ENCODE measurements at places on chromosomes 16 and 17.

DNA sequence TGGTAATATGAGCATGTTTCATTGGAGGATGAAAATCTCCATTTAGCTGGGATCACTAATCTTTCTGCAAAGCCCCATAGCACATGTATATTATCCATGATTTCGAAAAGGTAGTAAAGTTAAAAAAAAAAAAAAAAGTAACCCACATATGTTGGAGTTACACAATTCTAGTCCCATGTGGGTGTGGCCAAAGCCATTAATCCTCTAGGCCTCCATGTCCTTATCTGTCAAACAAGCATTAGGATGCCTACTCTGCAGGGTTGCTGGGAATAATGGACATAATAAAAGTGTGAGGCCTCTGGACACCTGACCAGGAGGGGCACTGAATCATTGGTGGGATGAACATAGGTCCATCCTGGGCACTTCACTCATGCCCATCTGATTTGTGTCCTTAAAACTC is 29.2 kb upstream of the VAT1L start:
- no peak for DNase-seq

- no peak for DNase-seq
Observed at GRCh38 chr17:3032258-3033247, 30.9 kb downstream of the OR1D5 start.

DNA sequence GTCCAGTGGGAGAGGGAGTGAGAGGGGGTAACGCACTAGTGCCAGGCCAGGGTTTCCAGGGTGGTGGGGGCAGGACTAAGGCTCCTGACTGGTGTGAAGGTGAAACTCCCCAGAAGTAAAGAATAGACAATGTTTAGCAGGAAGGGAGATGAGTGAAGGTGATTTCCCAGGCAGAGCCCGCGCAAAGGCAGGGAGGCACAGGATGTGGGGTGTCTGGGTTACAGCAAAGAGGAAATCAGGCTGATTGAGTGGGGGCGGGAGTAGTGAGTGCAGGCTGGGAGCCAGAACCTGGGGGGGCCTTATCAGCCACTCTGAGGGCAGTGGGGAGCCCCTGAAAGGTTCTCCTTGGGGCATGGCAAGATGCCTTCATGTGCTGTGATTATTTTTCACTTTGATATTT is 167.5 kb downstream of the UTP18 start:
- no peak for DNase-seq

GRCh38 chr16:79328402-79329165 is 272.0 kb downstream of the MAF start:
- DNase-seq = no peak

DNA sequence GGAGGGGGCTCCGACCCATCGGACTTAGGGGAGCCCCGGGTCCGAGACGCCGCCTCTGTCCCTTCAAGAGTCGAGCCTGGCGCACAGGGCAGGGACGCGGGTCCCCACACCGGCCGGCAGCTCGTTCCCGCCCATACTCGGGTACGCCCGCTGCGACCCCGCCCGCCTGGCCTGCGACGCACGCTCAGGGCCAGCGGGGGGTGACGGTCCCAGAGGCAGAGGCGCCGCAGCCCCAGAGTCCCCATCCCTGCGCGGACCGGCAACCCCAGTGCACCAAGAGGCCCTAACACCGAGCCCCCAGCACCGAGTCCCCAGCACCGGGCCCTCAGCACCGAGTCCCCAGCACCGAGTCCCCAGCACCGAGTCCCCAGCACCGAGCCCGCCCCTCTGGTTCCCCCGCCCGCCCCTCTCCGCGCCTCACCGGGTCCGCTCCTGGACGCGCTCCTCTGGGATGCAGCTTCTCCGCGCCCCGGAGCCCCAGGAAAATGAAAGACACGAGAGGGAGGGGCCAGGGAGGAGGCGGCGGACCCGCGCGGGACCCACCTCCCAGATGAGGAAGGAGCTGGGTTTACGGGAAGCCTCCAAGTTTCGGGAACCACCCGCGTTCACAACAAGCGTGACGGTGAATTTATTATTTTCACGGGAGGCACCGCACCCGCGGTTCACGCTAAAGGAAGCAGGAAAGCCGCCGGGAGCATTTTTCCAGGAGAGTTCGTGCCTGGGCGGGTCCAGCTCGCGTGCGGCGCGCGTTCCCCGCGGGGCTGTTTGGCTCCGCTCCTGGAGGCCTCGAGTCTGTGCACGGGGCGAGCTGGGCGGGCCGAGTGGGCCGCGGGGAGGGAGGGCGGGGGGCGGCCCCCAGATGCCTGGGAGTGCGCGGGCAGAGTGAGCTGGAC is at the start of gene SECTM1:
Gene SECTM1, minus strand, starts transcription at position 488 of the 893 bp plus-strand sequence. CDS start 6,526 bp downstream, outside the sequence.
- no peak for DNase-seq

GRCh38 chr17:27181935-27182334 is 112.0 kb upstream of the WSB1 start:
- no peak for DNase-seq

DNA sequence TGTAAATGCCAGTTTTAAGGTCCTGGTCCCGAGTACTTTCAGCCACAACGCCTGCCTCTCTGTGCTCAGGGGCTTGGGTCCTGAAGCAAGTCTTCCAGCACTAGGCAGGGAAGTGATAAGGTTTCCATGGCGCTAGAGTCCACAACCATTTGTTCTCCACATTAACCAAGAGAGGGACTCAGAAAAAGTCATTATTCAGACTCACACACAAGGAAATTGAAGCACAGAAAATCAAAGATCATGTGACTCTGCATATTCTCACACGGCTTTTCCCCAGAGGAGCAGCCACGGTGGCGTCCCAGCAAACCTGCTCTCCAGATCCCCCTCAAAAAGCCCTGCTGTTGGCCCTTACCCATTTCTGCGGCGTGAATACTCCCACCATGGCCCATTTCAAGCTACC is 9.7 kb downstream of the ENPP7 start:
- no peak for DNase-seq

DNA sequence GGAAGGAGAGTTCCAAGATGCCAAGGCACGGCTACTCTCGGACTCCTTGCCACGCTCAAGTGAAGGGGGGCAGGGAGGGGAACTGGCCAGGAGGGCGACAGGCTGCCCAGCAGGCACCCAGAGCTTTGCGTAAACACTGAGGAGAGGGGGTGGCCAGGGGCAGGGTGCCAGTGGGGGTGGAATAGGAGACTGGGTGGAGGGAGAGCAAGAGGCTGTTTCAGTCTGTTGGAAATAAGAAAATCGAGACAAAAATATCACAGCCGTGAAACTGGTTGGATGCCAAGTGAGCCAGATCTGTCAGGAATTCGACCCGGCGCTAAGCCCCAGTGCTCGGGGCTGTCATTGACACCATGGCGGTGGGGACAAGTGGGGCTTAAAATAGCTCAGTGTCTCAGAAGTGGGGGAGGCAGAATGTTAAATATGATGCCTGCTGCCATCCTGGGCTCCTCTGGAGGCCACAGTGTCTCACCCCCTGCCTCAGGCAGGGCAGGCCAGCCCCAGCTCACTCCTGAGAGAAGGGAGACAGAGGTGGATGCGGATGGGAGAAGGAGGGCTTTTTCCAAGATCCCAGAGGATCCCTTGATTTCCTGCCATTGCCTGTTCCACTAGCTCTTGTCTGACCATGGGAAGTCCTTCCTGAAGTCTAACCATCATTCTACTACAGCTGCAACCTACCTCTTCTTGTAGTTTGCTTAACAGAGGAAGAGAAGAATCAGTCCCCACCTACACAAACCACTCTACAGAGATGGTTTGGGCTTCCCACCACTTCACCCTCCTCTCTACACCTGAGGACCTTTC is 9.5 kb downstream of the PNMT start:
- peak; percentile 82 for DNase-seq

- DNase-seq = no peak
Observed at GRCh38 chr16:85193115-85193493, 80.8 kb upstream of the CIBAR2 start.

DNA sequence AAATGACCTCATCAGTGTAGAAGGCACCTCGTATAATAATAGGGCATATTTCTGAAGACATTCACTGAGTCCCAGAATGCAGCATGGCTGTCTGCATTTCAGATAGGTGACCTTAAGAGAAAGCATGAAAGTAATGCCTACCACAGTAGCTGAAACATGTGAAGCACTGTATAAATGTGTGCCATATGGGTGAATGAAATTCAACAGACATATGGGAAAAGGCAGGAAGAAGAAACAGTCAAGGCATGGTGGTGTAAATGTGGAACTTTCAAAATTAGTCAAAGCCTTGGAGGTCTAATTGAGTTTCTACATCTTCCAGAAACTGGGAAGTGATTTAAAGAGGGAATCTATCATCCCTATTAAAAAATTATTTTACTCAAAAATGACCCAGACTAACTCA is 698.2 kb upstream of the GOT2 start:
- DNase-seq = no peak

DNA sequence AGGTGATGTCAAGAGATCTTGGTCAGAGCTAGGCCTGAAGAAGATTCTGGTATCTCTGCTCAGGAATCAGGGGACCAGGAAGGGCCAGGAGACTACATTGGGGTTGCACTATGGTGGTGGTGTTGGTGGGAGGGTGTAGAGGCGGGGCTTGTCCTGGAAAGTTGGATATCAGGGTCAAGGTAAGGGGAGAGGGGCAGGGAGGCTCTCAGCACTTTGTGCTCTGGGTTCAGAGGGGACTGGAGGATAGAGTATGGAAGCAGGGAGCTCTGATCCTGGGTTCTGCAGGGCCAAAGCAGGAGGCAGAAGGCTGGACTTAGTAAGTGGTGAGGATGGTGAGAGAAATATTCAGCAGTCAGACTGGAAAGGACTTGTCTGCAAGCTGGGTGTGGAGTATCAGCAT is 3.0 kb downstream of the NOL3 start:
- no peak for DNase-seq

GRCh38 chr17:81022344-81022676 is 12.6 kb upstream of the BAIAP2 start:
- DNase-seq = no peak

- DNase-seq = no peak
Observed at GRCh38 chr17:81086789-81087551, 52.0 kb downstream of the BAIAP2 start.

DNA sequence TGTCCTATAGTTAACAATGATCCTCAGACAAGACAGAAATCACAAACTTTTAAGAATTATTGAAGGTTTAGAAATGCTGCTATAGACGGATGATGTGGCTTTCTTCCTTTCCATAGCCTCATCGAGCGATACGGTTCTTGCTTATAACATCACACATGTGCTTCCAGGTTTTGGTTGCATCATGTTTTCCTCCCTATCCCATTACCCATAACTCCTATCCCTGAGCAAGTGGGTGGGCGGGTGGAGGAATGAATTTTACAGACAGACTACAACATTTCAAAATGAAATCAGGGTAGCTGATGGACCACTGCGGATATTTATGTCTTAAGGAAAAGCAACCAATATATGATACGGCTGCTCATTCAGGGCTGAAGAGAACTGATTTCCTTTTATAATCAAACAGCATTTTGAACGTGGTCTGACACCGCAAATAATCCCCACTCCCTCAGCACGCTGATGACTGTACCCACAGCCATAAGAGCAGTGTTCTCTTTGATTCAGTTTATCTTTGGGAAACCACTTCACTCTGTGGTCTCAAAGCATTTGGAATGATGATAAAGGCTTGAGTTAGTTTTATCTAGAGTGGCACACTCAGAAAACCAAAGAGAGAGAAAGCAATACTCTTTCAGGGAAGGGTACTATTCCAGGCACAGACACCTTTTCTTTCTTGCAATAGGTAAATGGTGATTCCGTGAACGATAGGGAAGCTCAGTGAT is 4.6 kb upstream of the AKTIP start:
- DNase-seq = no peak

GRCh38 chr17:4584101-4584916 is at the start of gene SMTNL2:
Gene SMTNL2 (plus strand): TSS chr17:4584529. CDS start chr17:4584606, 77 bp downstream.
- peak; percentile 67 for DNase-seq

GRCh38 chr17:40952661-40953060 is 14.1 kb downstream of the KRT39 start:
- no peak for DNase-seq

DNA sequence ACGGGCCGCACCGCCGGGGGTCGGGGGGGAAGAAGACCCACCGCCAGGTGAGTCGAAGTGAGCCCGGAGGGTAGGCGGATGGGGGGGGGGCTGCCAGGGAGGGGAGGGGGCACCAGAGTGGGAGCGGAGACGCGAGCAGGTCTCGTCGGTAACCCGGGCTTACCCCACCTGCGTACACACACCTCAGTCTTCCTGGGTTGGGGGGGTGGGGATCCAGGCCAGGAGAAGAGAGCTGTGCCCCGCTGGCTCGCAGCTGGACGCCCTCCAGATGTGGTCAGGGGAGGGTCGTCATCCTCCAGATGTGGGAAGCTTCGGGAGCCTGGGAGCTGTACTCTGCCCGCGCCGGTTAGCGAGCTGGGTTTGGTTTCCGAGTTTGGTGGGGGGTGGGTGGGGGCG is 1.2 kb downstream of the CACNA1G start:
- no peak for DNase-seq

DNA sequence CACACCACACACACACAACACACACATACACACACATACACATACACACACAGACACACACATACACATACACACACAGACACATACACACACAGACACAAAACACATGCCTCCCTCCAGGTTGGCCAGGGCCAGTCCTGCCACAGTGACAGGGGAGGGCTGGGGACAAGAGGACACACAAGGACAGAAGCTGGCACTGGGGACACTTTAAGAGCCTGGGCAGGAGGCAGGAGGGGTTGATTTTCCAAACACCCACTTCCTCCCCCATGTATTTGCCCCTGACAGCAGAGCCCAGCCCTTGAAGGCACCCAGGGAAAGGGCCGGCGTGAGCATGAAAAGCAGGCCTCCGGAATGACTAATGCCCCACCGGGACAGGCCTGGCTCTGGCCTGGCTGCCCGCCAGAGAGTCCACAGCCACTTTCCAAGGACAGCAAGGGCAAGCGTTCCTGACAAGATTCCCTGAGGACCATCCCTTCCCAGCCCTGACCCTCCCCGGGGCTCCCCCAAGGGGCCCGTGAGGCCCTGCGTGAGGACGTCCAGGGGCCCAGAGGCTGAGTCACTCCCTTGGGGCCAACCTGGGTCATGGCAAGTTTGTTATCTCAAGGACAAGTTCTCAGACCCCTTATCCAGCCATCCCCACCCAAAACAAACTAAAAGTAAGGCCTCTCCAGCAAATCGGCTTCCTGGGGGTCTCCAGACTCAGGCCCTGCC is 235.6 kb downstream of the ZNF423 start:
- peak; percentile 50 for DNase-seq

GRCh38 chr17:39096508-39097149 is 54.8 kb downstream of the PLXDC1 start:
- DNase-seq = no peak

GRCh38 chr16:20799599-20799998 is 6.7 kb downstream of the ERI2 start:
- DNase-seq = no peak

- DNase-seq = no peak
Observed at GRCh38 chr16:80914379-80915078, 92.2 kb downstream of the CMC2 start.

GRCh38 chr17:51941272-51941671 is 217.2 kb downstream of the CA10 start:
- DNase-seq = no peak

DNA sequence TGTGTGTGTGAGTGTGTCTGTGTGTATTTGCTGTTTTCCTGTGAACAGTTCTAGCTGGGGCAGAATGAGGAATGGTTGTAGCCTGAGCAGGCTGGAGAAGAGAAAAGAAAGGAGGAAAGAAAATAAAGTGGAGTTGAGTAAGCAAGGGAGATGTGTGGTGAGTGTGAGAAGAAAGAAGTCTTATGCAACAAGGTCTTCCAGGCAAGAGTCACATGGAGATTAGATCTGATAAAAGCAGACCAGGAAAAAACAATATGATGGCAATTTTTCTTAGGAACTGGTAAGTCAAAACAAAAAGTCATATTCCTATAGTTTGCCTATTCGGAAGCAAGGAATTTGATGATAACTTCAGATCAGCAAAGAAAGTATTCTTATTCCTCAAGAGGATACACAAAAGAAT is 125.0 kb downstream of the HS3ST3A1 start:
- DNase-seq = no peak

- DNase-seq = no peak
Observed at GRCh38 chr17:50412188-50412732, 13.8 kb upstream of the ACSF2 start.
